ENCODE measurements at places on chromosomes 4 and X. TPM values are rescaled to one million over a fixed set of nuclear protein-coding genes. Genes with fewer than 3 reads are reported as not detected.
A peak's percentile ranks its signal among the peaks of the same experiment; 100 is the strongest.

- DNase-seq: no peak
- H3K4me1 ChIP-seq: no peaks in the 10 kb centered on the region
- H3K36me3 ChIP-seq: no peaks in the 10 kb centered on the region
- H3K27me3 ChIP-seq: no peaks in the 10 kb centered on the region
- H3K27ac ChIP-seq: no peak overlapping the region
- H3K4me3 ChIP-seq: no peak overlapping the region
These were observed 887.5 kb downstream of the FAT4 start for GRCh38 chr4:126202226-126202625.

DNA sequence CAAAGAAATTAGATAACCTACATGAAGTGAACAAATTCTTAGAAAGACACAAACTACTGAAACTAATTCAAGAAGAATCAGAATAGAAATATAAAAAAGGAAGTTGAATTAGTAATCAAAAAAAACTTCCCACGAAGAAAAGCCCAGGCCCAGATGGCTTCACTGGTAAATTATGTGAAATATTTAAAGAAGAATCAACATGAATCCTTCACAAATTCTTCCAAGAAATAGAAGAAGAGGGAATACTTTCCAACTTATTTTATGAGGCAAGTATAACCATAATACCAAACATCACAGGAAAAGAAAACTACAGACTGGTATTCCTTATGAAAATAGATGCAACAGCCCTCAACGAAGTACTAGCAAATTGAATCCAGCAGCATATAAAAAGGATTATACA, 30.7 kb downstream of the MOSPD2 start:
- no peak overlapping the region for H3K4me3 ChIP-seq
- no peaks in the 10 kb centered on the region for H3K27me3 ChIP-seq
- H3K36me3 ChIP-seq: no peaks in the 10 kb centered on the region
- no peaks in the 10 kb centered on the region for H3K4me1 ChIP-seq

- no peak for DNase-seq
- no peaks in the 10 kb centered on the region for H3K27me3 ChIP-seq
- no peak overlapping the region for H3K27ac ChIP-seq
These were observed 36.8 kb upstream of the NAP1L5 start for GRCh38 chr4:88734403-88734949.

- no peak overlapping the region for H3K4me3 ChIP-seq
- DNase-seq: no peak
- peaks cover 12% of the 10 kb centered on the region for H3K4me1 ChIP-seq
- no peaks in the 10 kb centered on the region for H3K36me3 ChIP-seq
- H3K27ac ChIP-seq: no peak overlapping the region
These were observed 6.8 kb upstream of the IQSEC2 start for GRCh38 chrX:53288189-53288588.

DNA sequence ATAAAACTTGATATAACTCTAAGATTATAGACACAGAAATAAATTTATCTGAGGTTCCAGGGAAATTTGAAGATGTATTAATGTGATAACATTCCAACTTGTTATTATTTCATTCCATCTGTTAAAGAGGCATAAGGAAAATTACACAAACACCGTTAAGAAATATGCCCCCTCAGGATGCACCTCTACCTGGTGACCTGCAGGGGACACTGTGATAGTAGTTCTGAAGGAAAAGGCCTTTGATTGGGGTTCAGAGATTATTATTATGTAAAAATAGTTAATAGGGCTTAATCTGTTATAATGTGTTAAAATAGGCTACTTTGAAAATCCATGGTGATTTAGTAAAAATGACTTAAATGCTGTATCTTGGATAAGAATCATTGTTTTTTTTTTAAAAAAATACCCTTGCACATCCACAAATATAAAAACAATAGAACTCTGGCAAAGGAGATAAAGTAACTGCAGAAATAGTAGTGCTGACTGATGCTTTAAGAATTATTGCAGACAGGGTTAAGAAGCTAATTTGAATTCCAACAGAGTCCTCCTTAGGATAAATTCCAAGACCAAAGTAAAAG, 6.1 kb upstream of the ABRAXAS1 start:
- no peak overlapping the region for H3K27ac ChIP-seq
- no peaks in the 10 kb centered on the region for H3K4me1 ChIP-seq
- no peaks in the 10 kb centered on the region for H3K27me3 ChIP-seq
- no peaks in the 10 kb centered on the region for H3K36me3 ChIP-seq
- no peak overlapping the region for H3K4me3 ChIP-seq

GRCh38 chr4:1154523-1155182, 17.7 kb downstream of the SPON2 start:
- H3K27ac ChIP-seq: no peak overlapping the region
- H3K36me3 ChIP-seq: no peaks in the 10 kb centered on the region
- no peaks in the 10 kb centered on the region for H3K4me1 ChIP-seq
- H3K27me3 ChIP-seq: peaks cover 25% of the 10 kb centered on the region
- H3K4me3 ChIP-seq: no peak overlapping the region

GRCh38 chr4:86614865-86615264, 20.8 kb downstream of the PTPN13 start:
- no peak overlapping the region for H3K27ac ChIP-seq
- H3K4me3 ChIP-seq: no peak overlapping the region
- DNase-seq: no peak
- H3K36me3 ChIP-seq: no peaks in the 10 kb centered on the region

DNA sequence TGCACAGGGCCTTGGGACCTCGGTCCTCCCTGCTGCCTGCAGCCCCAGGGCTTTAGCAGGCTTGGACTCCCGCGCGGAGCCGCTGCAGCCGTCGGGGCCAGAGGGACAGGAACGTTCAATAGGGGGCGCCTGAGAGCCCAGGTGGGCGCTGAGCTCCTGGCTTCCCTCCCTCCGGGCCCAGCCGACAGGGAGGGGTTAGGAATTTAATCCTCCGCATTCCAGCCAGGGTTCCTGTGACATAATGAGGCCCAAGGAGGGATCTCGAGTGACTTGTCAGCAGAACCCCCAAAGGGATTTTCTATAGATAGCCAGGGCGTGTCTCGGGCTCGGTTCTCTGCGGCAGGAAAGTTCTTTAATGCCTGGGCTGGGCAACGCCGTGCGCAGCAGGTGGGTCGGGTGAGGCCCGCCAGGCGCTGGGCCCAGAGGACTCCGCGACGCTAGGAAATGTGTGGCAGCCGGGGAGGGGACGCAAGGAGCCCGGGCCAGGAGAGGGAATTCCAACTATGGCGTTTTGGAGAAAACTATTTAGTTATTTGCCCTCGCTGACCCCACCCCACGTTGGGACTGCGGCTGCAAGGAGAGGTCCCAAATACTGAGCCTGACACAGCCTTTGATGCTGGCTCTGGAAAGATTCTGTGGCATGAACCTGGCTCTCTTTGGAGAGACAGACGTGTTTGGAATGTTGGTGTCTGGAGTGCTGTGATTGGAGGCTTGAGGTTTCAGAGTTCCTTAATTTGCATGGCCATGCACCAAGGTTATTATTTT, 285.2 kb upstream of the GATB start:
- H3K27me3 ChIP-seq: peaks cover 17% of the 10 kb centered on the region
- no peaks in the 10 kb centered on the region for H3K36me3 ChIP-seq
- H3K4me3 ChIP-seq: no peak overlapping the region

DNA sequence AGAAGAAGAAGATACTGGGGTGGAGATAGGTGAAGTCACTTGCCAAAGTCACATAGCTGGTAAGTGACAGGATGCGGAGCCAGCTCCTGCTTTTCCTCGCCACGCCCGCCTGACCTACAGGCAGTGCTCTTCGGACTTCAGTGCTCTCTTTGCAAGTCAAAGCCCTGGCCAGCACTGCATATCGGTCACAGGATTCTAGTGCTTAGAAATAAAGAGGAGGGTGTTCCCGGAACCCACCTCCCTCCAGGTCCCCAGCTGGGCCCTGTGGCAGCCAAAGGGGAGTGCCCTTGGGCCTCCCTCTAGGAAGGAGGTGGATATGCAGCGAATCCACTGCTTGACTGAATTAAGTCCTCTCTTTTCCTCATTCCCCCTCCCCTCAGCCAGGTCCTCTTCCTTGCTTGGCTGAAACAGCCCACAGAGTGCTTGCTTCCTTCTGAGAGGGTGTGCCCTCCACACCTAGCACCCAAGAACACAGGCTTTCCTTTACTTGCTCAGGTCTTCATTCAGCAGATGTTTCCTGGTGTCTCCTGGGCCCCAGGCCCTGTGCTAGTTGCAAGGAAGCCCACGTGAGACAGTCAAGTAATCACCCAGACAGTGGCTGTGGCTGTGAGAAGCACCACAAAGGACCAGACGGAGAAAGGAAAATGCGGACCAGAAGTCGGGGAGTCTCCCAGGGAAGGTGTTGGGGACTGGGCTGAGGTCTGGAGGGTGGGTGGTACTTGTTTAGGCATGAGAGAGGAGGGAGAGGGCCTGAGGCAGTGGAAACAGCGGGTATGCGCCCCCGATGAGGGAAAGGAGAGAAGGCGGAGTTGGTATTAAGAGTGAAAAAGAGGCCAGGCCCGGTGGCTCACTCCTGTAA, 14.0 kb upstream of the HMGB3 start:
- H3K36me3 ChIP-seq: no peaks in the 10 kb centered on the region
- no peak for DNase-seq
- H3K4me1 ChIP-seq: no peaks in the 10 kb centered on the region
- no peak overlapping the region for H3K4me3 ChIP-seq
- H3K27ac ChIP-seq: no peak overlapping the region
- no peaks in the 10 kb centered on the region for H3K27me3 ChIP-seq

DNA sequence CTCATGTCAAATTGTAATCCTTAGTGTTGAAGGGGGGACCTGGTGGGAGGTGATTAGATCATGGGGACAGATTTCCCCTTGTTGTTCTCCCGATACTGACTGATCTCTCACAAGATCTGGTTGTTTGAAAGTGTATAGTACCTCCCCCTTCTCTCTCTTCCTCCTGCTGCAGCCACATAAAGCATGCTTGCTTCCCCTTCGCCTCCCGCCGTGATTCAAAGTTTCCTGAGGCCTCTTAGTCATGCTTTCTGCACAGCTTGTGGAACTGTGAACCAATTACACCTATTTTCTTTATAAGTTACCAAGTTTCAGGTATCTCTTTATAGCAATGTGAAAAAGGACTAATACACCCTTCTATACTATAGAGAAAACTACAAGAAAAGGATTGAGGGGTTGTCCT, 1170.5 kb upstream of the AGA start:
- H3K4me1 ChIP-seq: no peaks in the 10 kb centered on the region
- H3K4me3 ChIP-seq: no peak overlapping the region
- no peak for DNase-seq

- no peaks in the 10 kb centered on the region for H3K36me3 ChIP-seq
- H3K27ac ChIP-seq: no peak overlapping the region
- no peak for DNase-seq
- H3K4me3 ChIP-seq: no peak overlapping the region
These were observed 11.2 kb downstream of the KLHL8 start for GRCh38 chr4:87209182-87209581.

DNA sequence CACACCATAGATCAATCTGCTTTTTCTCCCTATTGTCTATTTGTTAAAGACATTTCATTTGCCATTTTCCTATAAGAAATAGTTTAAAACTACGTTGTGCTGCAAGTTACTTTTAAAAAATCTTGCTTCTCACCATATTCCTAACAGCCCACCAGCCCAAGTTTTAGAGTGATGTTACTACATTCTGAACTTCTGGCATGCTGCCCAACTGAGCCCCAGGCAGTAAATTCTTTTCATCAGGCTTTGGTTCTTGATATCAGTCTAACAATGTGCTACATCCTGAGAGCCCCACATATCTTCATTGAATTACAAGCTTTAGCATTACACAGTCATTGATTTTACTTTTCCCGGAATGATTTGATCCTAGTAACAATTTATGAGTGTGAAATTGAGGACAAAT, 283.8 kb upstream of the IL1RAPL1 start:
- H3K27me3 ChIP-seq: no peaks in the 10 kb centered on the region
- H3K27ac ChIP-seq: no peak overlapping the region
- no peak overlapping the region for H3K4me3 ChIP-seq
- H3K36me3 ChIP-seq: no peaks in the 10 kb centered on the region
- DNase-seq: no peak

GRCh38 chrX:148271263-148271662, 229.2 kb upstream of the AFF2 start:
- H3K4me1 ChIP-seq: no peaks in the 10 kb centered on the region
- no peak for DNase-seq
- no peaks in the 10 kb centered on the region for H3K27me3 ChIP-seq
- H3K27ac ChIP-seq: no peak overlapping the region
- no peaks in the 10 kb centered on the region for H3K36me3 ChIP-seq
- no peak overlapping the region for H3K4me3 ChIP-seq

- peak; percentile 4 for DNase-seq
- no peaks in the 10 kb centered on the region for H3K4me1 ChIP-seq
- H3K27me3 ChIP-seq: no peaks in the 10 kb centered on the region
These were observed 66.0 kb upstream of the STOX2 start for GRCh38 chr4:183838987-183839712.

- H3K27me3 ChIP-seq: no peaks in the 10 kb centered on the region
- no peak overlapping the region for H3K4me3 ChIP-seq
- no peak for DNase-seq
- peaks cover 62% of the 10 kb centered on the region for H3K36me3 ChIP-seq
These were observed 41.3 kb downstream of the TRAPPC11 start for GRCh38 chr4:183700407-183700806.

- no peaks in the 10 kb centered on the region for H3K27me3 ChIP-seq
- peaks cover 5% of the 10 kb centered on the region for H3K4me1 ChIP-seq
- H3K27ac ChIP-seq: no peak overlapping the region
These were observed 2284.8 kb downstream of the ARAP2 start for GRCh38 chr4:33959519-33959918.

DNA sequence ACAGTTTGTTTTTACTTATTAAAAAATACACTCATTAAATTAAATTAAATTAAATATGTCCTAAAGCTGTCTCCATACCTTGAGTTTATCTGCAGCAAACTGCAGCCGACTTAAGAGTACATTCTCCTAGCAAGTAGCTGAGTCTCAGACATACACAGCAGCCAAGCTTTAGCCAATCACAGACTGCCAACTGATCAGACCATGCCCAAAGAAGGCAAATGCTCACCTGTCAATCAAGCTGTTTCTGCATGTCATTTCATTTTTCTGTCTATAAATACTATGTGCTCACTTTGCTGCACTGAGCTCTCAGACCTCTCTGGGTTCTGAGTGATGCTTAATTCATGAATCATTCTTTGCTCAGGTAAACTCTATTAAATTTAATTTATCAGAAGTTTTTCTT, 280.9 kb upstream of the EPHA5 start:
- H3K27me3 ChIP-seq: no peaks in the 10 kb centered on the region
- no peak overlapping the region for H3K4me3 ChIP-seq
- H3K36me3 ChIP-seq: no peaks in the 10 kb centered on the region
- DNase-seq: no peak

DNA sequence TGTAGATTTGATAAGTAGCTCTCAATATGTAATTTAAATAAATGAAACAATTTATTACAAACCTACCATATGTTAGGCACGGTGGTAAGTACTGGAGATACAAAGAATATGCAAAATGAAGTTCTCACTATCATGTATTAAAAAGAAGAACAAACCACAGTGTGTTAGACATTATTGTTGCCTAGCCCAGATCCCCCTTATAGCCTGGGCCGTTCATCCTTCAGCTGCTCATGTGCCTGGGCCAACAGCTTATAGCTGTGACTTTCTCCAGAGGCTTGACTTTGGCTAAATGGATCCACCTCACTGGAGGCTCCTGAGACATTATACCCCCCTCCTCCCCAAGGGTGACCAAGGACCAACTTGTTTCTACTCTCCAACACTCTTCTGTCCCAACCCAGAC, 29.8 kb upstream of the CCNG2 start:
- H3K27ac ChIP-seq: no peak overlapping the region
- no peak for DNase-seq
- no peaks in the 10 kb centered on the region for H3K4me1 ChIP-seq
- no peaks in the 10 kb centered on the region for H3K36me3 ChIP-seq

Gene PNMA5
- total RNA-seq: not detected

Gene TLR7
- total RNA-seq: 0.07 TPM

Gene OPN1MW2
- total RNA-seq: not detected

Gene UNC5C
- total RNA-seq: 5.7 TPM

Gene OCIAD2
- total RNA-seq: 76.1 TPM

Gene PAGE1
- not detected for total RNA-seq

Gene SLC2A9
- 0.62 TPM for total RNA-seq

Gene CSAG2
- not detected for total RNA-seq

Gene ALB
- total RNA-seq: 0.75 TPM

Gene MCTS1
- 36.7 TPM for total RNA-seq

Gene DKK2
- total RNA-seq: 2.1 TPM
